ENCODE measurements at places on chromosomes 6 and 20.

- DNase-seq, result peak; percentile 13
Measured at GRCh38 chr6:33080127-33081089, 4.6 kb downstream of the HLA-DPB1 start.

DNA sequence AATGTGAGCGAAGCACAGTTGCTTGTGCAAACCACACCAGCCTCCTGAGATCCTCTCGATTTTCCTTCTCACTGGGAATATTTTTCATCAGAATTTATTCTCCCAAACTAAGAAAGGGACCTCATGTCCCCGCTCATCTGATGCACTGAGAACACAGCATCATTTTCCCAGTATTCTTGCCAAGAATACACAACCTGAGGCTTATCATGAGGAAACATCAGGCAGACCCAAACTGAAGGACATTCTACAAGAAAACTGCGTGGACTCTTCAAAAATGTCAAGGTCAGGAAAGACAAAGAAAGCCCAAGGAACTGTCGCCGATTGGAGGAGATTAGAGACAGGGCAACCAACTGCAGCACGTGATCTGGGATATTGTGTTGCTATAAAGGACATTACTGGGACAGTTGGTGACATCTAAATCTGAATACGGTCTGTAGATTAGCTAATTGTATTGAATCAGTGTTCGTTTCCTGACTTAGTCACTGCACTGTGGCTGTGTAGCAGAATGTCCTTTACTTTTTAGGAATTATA, 72.3 kb downstream of the SNX5 start:
- DNase-seq, result no peak

DNA sequence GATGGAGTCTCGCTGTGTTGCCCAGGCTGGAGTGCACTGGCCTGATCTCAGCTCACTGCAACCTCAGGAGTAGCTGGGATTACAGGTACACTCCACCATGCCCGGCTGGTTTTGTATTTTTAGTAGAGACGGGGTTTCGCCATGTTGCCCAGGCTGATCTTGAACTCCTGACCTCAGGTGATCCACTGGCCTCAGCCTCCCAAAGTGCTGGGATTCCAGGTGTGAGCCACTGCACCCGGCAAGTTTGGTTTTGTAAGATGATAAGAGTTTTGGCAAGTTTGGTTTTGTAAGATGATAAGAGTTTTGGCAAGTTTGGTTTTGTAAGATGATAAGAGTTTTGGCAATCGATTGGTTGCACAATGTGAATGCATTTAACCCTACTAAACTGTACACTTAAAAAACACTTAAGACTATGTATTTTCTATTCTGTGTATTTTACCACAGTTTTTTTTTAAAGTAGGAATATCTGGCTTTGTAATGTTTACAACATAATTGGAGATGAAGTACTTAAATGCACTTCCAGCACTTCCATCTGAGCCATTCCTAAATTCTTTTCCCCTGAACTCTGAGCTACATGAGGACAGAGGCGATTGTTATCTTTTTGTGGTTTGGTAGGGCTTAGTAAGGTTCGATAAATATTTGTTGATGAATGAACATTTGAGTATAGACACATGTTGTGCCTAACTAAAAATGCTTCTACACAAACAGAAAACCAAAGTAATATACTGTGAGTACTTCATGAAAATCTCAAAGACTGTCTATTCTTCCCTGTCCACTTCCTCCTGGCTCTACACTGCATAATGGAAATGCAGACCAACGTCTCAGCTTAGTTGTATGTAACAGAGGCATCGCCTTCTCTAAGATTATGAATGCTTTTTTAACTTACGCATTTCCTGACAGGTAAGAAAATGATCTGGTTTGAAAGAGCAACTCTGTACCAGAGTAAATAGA, 18.8 kb downstream of the SAMHD1 start:
- no peak for DNase-seq

DNA sequence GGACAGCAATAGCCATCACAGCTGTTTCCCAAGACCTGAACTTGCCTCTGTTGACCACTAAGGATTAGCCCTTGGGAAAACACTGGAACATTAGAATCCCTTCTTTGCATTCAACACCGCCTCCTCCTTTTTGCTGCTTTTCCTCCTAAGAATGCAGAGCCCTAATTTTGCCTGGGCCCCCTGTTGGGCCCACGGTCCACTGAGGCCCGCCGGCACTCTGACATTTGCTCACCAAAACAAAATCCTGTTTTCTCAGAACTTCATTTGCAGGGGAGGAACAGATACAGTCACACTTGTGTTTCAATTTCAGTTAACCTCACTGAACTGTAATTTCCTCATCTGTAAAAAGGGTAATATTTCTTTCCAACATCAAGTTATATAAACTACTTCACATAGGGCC, 116.0 kb upstream of the JARID2 start:
- no peak for DNase-seq
